HFFc6 (cell line): ENCODE measurements at places on chromosomes 7 and 10. TPM values are rescaled to one million over a fixed set of nuclear protein-coding genes. Genes with fewer than 3 reads are reported as not detected.
A peak's percentile ranks its signal among the peaks of the same experiment; 100 is the strongest.

DNA sequence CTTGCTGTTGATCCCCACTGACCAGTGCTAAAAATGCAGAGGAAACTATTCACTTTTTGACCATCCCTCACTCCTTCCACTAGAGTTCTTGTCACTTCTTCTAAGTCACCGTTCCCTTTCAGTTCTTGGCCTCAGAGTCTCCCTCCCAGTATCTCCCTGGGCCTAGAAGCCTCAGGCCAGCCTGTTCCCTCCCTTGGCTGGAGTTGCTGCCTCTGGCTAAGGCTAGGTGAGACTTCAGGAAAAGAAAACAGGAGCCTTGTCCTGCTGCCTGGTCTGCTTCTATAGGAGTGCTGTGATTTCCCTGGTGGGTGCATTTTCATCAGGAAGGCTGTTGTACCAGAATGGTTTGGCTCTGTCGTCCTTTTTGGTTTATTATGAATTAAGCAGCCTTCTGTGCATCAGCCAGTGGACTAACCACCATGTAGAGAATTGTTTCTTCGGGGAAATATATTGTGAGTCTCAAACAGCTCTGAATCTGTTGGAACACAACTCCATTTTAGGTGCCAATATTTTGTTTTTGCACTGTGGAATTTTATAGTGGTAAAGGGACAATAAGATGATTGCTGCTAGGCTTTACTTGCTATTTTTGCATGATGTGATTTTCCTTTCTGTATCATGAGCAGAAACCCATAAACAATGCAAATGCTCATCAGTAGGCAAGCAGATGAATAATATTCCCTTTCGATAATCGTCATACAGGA lies 233.4 kb upstream of the FZD1 start:
- DNase-seq: no peak

GRCh38 chr10:62636825-62637248 lies 167.7 kb upstream of the ADO start:
- no peak for DNase-seq

DNA sequence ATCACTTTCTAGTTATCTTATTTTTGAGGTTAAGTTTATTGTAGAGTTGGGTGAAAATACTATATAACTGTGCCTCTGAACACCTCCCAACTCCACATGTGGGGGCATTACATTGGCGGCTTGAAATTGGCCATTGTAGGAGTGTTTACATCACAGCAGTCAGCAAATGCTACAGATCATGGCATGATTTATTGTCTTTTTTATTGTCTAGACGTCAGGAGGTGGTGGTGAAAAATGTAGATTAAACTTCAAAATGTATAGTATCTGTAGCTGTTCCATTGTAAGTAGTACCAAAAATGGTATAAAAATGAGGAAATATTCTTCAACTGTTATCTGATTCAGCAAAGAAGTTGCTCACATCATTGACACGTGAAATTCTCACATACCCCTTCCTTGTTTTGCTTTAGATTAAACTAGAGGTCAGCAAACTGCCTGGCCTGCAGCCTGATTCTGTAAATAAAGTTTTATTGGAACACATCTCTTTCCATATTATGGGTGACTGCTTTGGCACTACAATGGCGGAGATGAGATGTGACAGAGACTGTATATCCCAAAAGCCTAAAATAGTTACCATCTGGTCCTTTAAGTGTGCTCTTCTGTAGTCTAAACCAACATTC lies 35.0 kb downstream of the TAF3 start:
- no peak for DNase-seq

DNA sequence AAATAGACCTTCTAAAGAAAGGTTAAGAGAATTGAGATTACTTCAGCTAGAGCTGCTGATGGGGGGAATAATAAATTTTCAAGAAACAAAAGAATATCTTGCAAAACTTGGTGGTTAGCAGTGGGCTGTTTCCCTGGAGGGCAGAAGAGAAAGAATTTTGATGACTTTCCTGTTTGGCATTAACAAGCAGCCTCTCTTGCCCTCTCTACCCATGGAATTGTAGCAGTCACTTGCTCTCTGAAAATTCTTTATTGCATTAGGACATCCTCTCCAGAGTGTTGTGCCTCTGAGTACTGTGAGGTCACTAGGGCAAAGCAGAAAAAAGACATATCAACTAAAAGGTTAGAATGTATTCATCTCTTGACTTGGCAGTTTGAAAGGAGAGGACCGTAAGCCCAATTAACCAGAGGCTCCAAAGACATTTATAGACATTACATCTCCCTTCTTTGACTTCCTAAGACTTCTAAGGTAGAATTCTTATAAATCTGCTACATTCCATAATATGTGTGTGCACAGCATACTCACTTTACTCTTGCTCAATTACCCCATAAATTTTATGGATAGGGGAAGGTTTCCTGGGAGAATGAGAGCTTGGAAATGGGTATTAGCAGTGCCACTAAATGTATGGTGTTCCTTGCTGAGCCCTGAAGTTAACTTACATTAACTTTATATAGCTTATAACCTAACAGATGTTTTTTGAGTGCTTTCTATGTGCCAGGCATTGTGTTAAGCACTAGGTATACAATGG lies 215.3 kb downstream of the KIF20B start:
- peak; percentile 8 for DNase-seq

DNA sequence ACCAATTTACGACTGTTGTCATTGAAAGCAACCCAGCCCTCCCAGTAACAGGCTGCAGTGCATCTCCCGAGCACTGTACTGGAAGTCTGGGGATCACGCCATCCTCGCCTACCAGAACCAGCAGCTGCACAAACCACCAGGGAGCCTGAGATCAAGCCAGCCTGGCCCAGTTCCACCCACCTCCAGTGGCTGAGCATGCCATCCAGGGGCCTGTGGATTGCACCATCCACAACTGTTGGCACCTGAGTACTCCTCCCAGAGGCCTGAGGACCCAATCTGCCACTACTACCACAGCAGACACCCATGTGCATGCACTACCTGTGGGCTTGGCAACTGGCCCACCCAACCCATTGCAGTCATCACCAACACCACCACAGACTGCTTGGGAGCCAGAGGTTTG lies 44.2 kb downstream of the HERPUD2 start:
- DNase-seq: no peak

DNA sequence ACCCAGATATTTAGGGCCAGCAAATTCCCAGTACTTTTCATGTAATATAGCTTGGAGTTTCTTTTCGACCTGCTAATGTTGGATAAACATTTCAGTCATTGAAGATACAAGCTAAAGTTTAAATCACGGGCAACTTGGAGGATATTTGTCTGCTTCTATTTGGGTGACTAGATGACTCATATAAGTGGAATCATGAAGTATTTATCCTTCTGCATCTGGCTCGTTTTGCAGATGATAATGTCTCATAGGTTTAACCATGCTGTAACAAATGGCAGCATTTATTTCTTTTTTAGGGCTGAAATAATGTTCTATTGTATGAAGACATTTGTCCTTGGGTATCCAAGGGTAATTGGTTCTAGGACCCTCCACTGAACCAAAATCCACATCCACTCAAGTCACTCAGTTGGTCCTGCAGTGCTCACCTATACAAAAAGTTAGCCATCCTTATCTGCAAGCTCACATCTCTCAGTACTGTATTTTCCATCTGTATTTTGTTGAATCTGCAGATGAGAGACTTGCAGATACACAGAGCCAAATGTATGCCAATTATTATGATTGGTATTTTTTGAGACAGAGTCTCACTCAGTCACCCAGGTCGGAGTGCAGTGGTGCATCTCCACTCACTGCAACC lies 187.2 kb upstream of the CSTF2T start:
- DNase-seq: peak; percentile 49

GRCh38 chr10:69831231-69831855 lies 29.6 kb downstream of the COL13A1 start:
- DNase-seq: peak; percentile 50

DNA sequence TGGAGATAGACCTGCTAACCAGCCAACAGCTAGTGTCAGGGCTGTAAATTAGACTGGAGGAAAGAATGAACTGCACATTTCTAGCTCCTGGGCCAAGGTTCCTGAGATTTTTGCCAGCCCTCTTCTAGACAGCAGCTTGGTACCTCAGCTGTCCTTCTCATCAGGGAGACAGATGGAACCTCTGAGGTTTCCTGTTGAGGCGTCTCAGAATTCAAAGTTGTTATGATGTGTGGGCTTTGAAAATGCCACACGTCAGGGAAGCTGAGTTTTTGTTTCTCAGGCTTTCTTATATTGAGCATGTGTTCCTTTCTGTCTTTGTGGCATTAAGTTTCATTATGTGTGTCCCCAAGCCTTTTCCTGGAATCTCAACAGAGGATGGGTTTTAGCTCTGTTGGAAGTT lies 736.6 kb downstream of the AUTS2 start:
- DNase-seq: no peak

GRCh38 chr10:124436191-124436638 lies 13.6 kb downstream of the NKX1-2 start:
- no peak for DNase-seq

DNA sequence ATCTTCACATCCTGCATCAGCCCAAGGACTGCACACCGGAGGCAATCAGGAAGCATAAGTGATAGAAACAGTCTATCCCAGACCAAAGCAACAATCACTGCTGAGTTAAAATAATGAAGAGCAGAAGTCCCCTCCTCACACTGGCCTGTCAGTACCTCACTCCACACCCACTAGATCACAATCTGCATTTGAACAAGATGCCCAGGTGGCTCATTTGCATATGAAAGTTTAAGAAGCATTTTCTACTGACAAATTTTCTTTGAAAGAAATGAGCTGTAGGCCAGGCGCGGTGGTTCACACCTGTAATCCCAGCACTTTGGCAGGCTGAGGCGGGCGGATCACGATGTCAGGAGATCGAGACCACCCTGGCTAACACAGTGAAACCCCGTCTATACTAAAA lies 77.4 kb downstream of the CUL2 start:
- no peak for DNase-seq

GRCh38 chr7:120898715-120899499 lies 41.0 kb upstream of the TSPAN12 start:
- no peak for DNase-seq

- DNase-seq: peak; percentile 10
These were observed 59.4 kb downstream of the SEMA3C start for GRCh38 chr7:80859272-80859970.

DNA sequence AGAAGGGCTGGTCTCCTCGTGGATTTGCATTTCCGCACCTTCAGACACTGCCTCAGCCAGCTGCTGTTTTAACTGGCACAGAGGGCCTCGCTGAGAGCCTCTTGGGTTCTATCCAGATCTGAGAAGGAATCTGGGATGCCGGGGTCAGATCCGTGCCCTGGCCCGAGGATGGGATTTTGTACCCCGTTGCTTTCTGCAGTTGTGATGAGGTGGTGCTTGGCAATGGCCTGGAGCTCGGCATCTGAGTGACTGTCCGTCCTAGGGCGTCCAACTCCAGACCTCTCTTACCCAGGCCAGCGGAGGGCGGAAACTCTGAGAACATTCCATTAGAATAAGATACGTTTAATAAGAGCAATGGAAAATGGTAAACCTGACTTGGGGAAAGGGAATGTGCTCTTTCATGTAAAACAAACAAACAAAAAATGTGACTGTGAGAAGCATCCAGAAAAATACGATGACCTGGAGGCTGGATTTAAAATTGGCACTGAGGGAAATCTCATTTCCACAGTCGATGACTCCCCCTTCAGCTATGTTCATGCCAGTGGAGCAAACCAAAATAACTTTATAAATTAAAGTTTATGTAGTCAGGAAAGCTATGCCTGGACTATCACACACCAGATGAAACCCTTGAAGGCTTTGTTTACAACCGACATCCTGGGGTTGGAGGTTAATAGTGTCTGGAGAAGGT lies 39.6 kb downstream of the GRK5 start:
- peak; percentile 94 for DNase-seq

DNA sequence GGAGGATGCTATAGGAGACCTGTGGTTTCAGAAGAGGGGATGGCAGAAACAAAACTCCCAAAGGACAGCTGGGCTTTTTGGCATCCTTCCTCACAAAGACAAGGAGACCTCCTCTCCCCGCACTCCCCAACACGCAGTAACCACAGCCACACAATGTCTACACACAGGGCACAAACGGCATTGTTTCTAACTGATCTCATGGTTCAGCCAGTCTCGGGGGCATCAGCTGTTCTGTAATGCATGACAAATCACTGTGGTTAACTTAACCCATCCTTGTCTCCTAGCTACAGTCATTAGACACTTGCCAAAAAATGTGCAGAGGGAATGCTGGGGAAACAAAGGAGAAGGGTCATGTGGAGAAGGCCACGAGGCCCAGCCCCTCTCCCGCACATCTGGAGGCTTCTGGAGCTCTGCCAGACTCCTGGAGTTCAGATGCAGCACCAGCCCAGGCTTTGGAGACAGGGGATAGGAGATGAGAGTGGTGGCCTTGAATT lies 7.6 kb upstream of the ADAMTS14 start:
- peak; percentile 94 for DNase-seq

DNA sequence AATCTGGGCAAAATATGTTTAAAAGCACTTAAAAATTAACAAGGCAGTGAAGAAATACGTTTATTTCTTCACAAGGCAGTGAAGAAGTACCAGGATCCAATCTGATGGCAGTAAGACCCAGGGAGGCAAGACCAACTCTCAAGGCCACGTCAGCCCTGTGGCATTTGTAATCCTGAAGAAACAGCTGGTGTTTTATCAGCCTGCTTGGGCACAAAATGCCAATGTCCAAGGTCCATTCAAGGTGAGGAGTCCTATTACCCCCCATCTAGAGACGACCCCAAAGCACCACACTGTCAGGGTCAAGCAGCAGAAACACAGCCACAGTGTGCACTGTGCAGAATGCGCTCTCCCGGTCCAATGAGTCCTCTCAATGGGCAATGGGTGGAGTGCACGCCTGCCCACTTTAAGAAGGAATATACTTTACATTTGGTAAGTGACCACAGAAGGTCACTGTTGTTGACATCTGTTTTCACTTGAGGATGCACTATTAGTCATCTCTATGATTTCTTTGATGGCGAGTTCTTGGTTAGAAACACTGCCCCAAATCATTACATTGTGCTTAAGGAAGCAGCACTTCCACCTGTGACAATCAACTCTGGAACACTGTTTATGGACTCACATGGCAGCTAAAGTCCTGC lies 12.8 kb downstream of the CPXM2 start:
- DNase-seq: peak; percentile 31

- no peak for DNase-seq
These were observed 2.2 kb downstream of the ZNF800 start for GRCh38 chr7:127390186-127390816.

Gene PNLIPRP3
- not detected in 3 replicates for total RNA-seq

Gene GALNT17
- not detected in 3 replicates for total RNA-seq

Gene CCL24
- not detected in 3 replicates for total RNA-seq

Gene CDHR1
- not detected in 3 replicates for total RNA-seq

Gene ECHDC3
- total RNA-seq: 0.11 and 1.2 TPM in 2 replicates
